Cerebellar cortex (tissue), 1 donor: ENCODE measurements at places on chromosomes 5 and 9.
A peak's percentile ranks its signal among the peaks of the same experiment; 100 is the strongest.

DNA sequence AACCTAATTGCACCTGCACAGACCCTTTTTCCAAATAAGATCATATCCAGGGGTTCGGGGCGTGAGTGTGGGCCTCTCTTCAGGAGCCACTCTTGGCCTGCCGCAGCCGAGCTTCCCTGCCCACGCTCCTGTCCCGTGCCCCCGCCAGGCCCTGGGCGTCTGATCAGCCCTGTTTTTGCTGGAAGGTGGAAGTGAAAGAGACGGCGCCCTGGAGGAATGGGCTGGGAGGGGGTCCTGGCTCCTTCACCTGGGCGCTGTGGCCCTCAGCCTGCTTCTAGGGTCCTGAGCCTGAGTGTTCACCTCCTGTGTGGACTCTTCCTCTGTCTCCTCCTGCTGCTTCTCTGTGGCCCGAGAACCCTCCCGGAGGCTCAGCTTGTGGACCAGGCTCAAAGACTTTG lies 11.2 kb upstream of the COL5A1 start:
- DNase-seq, result no peak

DNA sequence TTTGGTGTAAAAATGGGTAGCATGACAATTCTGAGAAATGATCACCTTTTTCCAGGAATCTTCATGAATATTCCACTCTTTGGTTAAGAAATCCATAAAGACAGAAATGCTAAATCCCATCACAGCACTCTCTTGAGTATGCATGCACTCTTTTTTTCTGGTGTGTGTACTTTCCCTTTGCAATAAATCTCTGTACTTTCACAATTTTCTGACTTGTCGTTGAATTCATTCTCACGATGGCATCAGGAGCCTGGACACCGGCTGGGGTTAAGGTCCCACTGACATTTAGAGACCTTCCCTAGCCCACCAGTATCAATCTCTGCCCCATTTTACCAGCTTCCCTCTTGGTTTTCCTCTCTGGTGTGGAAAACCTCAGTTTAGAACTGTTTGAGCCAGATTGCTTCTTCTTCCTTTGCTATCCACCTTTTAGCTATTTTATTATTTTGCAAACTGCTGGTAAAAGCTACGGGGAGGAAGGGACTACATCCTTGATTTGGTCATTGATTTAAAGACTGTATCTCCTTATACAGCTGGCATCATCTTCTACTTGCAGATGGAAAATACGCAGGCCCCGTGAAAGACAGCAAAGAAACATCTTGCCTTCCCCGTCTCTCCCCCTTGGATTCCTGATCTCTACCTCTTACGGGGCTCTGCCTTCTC lies 59.9 kb upstream of the ZFR start:
- no peak for DNase-seq

DNA sequence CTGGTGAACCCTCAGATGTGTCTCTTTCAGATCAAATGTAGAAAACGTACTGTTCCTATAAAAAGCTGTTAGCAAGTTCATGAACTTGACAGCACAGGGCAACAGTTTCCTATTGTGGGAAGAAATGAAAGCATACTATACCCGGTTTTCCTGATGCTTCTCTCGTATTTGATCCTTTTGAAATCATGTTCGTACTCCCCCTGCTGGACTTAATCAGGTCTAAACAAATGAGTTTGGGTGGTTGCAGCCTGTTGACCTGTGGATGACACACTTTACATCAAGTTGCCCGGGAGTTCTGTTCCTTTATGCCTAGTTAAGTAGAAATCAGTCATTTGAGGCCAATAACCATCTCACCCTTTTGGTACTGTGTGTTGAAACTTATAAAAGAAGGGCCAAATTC lies 1992.3 kb downstream of the MAT2B start:
- DNase-seq, result peak; percentile 15

GRCh38 chr5:4553130-4553529 lies 587.0 kb upstream of the ADAMTS16 start:
- DNase-seq, result no peak

- no peak for DNase-seq
Measured at GRCh38 chr9:85079349-85079748, 409.8 kb downstream of the NTRK2 start.

DNA sequence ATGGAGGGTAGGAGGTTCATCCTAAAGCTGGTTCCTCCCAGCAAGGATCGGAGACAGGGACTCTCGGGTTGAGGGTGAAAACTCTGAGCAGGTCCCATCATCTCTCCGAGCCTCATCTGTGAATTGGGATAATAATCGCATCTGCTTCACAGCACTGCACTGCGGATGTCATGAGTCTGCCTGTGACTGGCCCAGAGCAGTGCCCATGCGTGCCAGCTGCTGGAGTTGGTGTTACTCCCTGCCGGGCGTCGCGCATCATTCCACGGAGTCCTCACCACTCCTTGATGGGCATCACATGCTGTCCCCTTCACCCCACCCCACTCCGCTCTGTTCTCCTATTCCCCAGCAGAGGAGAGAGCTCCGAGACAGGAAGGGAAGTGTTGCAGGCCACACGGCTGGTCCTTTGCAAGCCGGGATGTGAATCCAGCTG lies 35.1 kb upstream of the ORM1 start:
- DNase-seq, result no peak

GRCh38 chr9:94650949-94651348 lies 11.6 kb upstream of the FBP1 start:
- no peak for DNase-seq

GRCh38 chr5:177319913-177320588 lies 8.4 kb upstream of the MXD3 start:
- no peak for DNase-seq

DNA sequence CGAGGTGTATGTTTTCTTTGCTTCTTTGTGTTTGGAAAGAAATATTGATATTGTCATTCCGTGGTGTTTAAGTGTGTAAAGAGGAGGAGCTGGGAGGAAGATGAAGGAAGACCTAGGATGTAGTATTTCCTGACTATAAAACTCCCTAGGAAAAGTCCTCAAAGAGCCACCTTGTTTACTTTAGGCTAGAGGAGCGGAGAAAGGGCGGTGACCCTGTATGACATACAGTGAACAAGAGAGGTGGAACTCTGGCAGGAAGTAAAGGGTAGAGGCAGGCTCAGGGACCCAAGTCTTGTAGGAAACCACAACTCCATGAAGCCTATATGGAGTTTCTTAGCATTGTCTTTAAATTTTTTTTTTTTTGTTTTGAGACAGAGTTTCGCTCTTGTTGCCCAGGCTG lies 303.9 kb downstream of the DOCK8 start:
- DNase-seq, result no peak

GRCh38 chr5:130090569-130091270 lies 186.5 kb downstream of the CHSY3 start:
- no peak for DNase-seq
